ENCODE measurements at places on chromosomes 3 and 15.
A peak's percentile ranks its signal among the peaks of the same experiment; 100 is the strongest.

- DNase-seq, result no peak
Measured at GRCh38 chr3:56725175-56725574, 42.1 kb upstream of the TASOR start.

DNA sequence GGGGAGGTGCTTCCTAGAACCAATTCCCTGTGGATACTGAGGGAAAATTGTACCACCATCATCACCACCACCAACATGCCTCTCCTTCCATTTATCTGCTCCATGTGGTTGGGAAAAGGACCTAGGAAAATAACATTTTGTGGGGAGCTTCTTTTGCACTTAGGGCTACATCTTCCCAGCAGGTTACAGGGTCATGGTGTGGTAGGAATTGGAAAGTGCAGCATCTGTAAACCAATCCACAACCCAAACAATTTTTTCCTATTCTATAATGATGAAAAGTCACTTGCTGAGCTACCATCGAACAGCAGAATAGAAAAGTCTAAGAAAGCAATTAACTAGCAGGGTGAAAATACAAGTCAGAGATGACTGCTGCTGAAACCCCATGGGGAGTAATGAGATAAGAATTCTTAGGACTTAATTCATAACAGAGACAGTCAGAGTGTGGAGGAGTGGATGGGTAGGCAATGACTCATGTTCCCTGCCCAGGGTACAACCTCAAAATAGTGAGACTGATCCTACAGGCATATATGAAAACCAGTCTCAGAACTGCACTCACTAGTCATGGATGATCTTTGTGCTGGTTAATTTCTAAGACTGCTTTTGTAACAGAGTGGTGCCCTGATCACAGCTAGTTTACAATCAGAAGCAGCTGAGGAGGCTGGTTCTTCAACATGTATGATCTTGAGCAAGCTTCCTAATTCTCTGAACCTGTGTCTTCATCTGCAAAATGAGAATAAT lies 38.1 kb upstream of the LEKR1 start:
- no peak for DNase-seq

DNA sequence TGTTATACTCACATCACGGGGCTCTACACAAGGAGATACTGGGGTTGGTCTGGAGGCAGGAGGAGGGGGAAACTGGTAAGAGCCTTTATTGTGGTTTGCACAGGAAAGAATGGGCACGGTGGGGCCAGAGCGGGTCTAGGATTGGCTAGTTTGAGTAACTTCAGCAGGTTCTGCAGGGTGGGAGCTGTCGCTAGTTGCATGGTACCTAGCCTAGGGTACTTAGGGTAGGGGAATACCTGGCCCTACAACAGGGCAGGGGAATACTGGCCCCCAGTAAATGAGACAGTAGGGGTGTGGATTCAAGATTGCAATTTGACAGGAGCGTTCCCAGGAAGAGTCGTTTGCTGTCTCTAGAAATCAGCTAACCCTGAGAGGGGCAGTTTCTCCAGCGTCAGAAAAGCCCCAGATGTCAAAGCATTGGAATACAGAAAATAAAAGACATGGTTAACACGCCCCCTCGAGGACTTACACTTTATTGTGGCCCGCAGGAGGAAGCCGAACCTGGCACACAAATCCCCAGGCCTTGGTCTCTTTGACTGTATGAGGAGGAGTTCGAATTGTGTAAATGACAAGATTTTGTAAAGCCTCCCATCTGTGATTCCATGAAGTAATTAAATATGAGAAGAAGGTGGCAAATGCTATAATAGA lies 32.0 kb downstream of the ST8SIA2 start:
- no peak for DNase-seq

DNA sequence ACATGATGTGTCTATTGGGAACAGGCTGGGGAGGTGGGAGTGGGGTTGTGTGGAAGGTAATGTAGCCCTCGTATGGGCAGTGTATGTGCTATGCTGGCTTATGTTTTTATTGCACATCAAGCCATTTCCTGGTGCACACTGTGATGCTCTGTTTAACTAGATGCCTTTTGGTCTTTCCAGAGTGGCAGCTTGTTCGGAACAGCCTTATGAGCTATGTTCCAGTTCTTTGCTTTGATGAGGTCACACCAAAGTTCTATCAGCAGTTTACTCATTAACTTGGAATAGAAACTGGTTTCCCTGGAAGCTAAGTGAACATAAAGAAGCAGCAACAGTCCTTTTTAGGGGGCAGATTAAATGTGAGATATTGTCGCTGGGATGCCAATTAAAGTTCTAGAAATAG lies 133.9 kb downstream of the DIPK2A start:
- DNase-seq, result peak; percentile 28

DNA sequence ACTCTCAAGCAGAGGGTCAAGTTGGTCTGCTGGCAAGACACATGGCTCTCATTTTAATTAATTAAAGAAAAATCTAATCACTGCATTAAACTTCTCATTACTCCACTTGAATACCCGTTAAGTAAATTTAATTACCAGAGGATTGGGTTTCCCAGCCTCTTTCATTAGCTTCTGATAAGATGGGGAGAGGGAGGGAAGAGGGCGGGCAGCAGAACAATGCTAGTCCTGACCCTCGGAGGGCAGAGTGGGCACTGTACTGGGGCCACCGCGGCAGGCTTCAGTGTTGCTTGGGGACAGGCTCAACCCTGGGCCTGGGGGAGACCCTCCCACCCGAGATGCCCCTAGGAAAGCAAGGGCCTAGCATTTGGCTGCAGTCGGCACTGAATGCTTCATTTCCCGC lies 55.6 kb upstream of the LINGO1 start:
- DNase-seq, result no peak

- peak; percentile 20 for DNase-seq
Measured at GRCh38 chr3:16290007-16290826, 25.2 kb downstream of the OXNAD1 start.

- no peak for DNase-seq
Measured at GRCh38 chr3:105539897-105540296, 173.2 kb downstream of the ALCAM start.

- DNase-seq, result peak; percentile 82
Measured at GRCh38 chr15:78950343-78950742, 5.5 kb upstream of the CTSH start.

DNA sequence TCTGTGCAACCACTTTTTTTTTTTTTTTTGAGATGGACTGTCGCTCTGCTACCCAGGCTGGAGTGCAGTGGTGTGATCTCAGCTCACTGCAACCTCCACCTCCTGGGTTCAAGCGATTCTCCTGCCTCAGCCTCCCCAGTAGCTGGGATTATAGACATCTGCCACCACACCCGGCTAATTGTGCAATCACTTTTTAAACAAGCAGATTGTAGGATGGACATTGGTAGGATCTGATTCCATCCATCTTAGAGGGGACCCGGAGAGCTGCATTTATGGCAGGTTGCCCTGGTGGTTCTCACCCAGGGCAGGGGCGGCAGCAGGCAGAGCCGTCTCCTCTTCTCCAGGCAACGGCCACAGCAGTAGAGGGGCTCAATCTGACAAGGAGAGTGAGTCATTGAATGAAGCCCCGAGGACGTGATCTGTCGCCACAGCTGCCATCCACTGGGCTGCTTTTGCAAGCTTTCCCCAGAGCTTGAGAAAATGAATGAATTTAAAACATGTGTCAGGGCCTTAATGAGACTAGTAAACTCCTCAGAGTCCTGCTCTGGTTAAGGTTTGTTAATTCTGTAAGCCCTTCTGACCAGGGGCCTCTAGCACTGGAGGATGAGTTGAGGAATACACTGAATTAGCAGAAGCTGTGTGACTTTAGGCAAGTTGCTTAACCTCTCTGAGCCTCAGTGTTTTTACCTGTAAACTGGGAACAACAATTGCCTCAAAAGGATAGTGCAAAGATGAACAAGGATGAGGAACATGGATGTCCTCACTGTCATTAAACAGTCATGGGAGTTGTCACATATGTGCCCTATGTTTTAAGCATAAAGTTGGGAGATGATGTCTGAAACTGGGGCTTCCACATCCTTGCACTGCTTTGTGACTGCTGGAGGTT lies 129.1 kb downstream of the ASB7 start:
- DNase-seq, result no peak

DNA sequence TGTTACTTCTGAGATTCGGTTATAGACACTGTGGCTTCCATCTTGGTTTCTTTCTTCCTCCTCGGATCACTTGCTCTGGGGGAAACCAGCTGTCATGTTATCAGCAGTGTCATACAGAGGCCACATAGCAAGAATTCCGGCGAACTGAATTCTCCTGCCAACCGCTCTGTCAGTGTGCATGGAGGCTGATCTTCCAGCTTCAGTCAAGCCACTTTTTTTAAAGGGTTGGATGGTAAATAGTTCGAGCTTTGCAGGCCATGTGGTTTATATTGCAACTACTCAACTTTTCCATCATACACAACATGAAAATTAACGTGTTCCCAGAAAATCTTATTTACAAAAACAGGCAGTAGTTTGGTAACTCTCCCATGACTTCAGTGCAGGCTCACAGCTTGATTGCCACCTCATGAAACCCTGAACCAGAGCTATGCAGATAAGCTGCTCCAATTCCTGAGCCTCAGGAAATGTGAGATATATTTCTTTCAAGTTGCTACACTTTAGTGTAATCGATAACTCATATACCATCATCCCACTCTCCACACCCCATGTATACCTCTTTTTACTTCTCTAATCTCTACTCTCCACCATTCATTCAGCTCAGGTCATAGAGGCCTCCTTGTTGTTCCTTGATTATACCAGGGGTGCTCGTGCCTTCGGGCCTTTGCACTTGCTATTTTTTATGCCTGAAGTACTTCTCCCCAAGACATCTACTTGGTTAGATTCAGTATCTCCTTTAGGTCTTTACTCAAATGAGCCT lies 7.2 kb downstream of the RPL22L1 start:
- DNase-seq, result no peak

DNA sequence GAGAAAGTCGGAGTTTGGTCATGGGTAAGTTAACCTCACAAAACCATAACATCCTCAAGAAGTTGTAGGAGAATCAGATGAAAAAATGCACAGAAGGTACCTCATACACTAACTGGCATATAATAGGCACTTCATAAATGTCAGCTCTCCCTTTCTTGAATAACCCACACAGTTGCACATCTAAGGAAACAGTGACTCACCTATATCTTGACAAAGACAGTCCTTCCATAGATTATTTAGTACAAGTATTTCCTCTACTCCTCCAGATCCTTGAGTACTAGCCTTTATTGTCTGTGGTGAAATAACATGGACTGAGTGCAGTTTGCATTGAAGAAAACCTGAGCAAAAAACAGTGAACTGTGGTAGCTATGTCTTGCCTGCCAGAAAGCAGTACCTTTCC lies 46.6 kb downstream of the MAGI1 start:
- DNase-seq, result no peak

GRCh38 chr3:185215873-185216606 lies 37.8 kb downstream of the EHHADH start:
- no peak for DNase-seq

DNA sequence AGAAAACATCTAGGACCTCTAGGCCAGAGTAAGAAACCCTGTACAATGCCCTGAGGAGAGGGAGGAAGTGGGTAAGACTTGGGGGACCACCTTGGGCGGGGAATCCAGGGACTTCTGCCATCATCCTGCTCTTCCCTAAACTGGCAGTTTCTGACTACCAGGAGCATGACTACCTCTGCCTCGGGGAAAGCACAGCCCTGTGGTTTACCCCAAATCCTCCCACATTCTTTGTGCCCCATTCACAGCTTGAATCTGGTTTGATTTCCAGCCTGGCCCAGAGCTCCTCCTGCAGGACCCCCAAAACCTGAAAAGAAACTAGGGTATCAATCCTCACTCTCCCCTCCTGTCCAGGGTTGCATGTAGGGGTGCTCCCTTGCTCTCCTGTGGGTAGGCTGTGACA lies 4.7 kb downstream of the C3orf18 start:
- no peak for DNase-seq

DNA sequence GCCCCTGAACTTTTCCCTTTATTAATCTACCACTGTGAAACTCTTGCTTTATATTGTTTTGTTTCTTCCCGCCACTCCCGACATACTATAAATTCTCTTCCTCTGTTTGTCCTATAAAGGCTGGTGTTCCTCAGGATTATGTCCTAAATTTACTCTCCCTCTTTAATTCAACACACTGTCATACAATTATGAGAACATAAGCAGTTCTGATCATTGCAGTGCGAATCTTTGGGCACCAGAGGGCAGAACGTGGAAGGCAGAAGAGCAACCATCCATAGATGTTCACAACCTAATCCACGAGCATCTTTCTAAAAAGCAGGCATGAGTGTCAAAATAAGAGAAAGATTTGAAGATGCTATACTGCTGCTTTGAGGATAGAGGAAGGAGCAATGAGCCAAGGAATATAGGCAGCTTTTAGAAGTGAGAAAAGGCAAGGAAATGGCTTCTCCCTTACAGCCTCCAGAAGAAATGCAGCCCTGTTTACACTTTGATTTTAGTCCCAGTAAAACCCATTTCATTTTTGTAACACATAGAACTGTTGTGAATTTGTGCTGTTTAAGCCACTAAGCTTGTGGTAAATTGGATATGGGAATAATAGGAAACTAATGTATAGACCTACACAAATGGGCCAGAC lies 179.4 kb downstream of the GBE1 start:
- no peak for DNase-seq

GRCh38 chr15:92693691-92694331 lies 38.2 kb upstream of the FAM174B start:
- DNase-seq, result peak; percentile 64

GRCh38 chr3:155135003-155135402 lies 54.9 kb downstream of the MME start:
- no peak for DNase-seq

DNA sequence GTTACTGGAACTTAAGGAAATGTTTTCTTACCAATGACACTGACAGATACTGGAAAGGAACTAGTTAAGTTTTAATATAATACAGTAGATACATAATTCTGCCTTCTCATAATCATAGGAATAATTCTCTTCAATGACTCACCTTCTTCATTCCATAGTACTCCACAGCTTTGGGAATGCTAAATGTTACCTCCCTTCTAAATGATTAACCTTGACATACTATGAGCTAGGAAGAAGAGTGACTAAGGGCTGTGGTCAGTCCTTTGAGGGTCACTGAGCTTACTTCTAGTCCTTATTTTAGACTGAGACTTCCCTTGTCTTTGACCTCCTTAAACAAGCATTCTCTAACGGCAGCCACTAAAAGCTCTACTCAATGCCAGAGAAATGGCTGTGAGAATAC lies 69.6 kb upstream of the PPIB start:
- no peak for DNase-seq

DNA sequence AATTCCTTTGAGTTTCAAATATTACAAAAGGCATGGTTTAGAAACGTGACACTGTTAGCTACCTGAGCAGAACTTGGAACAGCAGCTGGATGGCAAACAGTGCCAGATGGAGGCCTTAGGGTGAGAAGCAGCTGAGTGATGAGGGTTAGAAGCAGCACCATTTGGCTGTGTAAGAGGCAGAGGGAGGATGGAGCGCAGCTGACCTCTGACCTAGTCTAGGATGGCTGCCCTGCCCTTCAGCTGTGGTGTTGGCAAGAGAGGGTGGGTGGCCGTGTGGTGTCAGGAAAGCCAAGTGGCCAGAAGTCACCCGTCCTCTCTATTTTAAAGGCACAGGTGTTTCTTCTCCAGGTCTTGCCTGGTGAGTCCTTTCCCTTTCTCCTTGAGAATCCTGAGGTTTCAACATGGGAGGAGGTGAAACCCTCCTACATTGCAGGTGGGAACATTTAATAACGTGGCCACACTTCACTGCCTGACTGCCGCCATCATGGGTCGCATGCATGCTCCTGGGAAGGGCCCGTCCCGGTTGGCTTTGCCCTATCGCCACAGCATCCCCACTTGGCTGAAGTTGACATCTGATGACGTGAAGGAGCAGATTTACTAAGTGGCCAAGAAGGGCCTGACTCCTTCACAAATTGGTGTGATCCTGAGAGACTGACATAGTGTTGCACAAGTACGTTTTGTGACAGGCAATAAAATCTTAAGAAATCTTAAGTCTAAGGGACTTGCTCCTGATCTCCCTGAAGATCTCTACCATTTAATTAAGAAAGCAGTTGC lies 17.6 kb downstream of the BCL2L10 start:
- no peak for DNase-seq

All from HuH-7.5 (cell line).